Inflammatory macrophage (primary cell): ENCODE measurements at places on chromosomes 2 and 18.

DNA sequence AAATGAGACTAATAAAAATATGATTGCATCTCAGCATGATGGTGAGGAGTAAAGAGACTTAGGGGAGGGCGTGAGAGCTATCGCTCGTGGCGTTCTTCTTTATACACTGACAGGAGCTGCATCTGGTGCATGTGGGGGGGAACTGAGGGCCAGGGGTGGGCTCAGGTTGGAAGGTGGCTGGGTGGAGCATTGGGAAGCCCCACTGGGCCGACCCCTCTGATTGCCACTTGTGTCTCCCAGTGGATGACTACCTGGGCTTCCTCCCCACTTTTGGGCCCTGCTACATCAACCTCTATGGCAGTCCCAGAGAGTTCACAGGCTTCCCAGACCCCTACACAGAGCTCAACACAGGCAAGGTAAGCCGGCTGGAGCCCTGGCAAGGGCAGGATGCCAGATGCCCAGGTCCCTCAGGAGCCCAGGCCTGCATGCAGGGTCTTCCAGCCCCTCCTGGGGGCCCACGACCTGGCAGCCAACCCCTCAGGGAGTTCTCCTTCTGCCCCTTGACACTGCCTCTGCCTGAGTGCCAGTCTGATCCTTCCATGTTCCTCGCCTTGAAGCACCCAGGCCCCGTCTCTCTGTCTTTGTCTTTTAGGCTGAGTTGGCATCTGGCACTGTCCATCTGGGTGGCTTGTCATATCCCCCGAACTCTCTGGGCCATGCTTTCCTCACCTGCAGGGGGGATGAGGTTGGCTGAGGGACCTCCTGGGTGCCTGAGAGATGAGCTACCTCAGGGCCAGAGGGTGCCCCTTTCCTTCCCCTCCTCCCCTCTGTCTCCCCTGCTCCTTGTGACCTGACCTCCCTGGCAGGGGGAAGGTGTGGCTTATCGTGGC is 97.7 kb downstream of the DYSF start:
- no peak for DNase-seq

- no peak for DNase-seq
Observed at GRCh38 chr2:111041398-111042202, 79.1 kb upstream of the BCL2L11 start.

GRCh38 chr2:181430406-181431118 is 26.6 kb upstream of the ITGA4 start:
- DNase-seq: peak; percentile 54

DNA sequence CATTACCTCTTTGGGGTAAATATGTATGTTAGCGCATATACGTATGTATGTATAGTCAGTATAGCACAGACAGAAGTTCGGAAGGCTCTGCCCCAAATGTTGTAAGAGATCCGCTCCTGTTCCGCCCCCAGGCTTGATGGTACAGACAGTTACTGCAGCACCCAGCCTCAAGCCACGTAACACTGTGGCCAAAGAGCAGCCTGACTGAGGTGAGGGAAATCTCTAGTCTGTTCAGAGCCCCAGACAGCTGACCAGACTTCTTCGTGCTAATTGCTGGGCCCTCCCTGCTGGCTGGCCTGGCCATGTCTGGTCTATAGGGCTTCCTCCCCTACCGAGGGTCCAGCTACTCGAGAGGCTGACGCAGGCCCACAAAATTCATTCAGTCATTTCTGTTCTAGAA is 7.8 kb downstream of the CRACDL start:
- no peak for DNase-seq

- no peak for DNase-seq
Observed at GRCh38 chr2:233556881-233557736, 9.5 kb downstream of the USP40 start.

DNA sequence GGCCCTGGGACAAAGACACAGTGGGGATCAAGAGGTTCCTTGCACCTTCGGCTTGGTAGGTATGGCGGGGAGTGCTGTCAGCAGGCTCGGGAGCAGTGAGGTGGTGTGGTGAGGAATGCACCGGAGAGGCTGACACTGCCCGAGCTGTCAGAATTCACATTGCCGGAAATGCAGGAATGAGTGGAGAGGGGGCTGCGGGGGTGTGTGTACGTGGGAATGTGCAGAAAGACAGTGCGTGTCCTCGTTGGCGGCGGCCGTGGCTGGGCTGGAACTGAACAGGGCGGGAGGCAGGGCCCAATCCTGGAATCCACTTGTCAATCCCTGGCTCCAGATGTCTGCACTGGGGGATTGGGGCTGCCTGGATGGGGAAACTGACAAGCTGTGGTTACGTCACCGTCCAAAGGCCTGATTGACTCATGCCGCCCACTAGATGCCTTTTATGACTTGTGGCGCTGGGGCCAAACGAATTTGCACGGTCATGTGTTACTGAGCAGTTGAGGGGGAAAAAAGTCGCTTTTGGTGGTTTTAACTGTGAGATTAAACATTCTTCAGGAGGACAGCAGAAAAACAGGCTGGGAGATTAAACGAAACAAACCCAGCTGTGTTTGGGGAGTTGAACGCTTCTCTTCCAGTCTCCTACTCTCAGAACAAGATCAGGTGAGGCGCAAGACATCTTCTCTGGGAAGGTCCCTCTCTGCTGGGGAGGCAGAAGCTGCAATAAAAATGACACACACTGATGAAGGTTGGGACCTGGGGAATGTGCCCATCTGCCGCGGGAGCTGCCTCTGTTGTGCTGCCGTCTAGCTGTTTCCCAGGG is 189.4 kb upstream of the GLI2 start:
- peak; percentile 64 for DNase-seq

DNA sequence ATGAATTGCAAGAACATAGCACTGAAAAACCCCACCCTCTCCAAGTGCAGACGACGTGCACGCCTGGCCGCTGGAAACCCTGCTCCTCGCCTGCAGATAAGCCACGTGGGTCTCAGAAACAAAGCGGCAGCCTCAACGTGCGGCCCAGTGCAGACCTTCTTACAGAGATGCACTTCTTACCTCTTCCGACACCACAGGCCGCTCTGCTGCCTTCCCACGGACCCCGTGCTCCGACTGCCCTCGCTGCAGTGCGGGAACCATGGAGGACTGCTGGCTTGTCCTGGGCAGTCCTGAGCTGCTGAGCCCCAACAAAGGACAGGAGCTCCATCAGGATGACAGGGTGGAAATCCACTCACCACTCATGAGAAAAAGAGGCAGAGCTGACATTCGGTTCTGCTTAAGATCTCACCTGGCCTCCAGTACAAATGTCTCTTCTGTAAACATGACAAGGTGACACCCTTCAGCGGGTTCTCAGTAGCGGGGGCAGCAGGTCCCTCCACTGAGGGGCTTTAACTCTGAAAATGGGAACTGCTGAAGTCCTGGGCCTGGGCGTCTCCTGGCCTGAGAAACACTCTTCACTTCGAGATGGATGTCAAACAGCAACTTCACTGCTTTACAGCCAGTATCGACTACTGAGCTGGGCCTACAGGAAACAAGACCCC is 6.2 kb downstream of the COPS9 start:
- DNase-seq: no peak

DNA sequence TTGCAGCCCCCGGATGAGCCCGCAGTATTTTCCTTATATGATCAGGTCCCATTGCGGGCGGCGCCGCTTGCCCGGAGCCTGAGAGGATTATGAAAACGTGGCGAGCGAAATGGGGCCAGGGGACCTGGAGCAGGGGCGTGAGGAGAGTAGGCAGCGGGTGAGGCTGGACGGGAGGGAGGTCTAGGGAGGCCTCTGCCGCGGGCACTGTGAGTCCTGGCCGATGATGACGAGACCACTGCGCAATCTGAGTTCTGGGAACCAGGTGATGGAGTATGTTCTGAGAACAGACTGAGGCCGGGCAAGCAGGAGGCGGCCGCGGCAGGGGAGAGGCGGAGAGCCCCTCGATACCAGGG is 790 bp upstream of the ACAA2 start:
- DNase-seq: peak; percentile 63

DNA sequence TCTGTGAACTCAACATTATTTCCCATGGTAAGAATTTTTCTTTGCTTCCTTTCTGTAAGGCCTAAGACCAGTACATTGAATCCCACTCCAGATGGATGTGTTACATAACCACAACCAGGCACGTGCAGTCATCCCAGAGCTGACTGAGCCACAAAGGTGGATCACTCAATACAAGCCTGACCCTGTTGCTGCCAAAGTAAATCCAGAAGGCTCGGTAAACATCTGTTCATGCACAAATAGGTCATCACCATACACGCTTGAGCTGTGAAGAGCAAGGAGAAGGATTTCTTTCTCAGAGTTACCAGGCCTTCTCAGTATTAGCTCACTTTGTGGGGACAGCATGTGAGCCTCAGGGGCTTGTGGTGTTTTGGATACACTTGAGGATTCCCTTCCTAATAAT is 791.4 kb upstream of the FANCL start:
- DNase-seq: no peak

- DNase-seq: peak; percentile 71
Observed at GRCh38 chr2:39379643-39380524, 57.2 kb downstream of the MAP4K3 start.

GRCh38 chr18:75915941-75916623 is 488.6 kb upstream of the SMIM21 start:
- no peak for DNase-seq

DNA sequence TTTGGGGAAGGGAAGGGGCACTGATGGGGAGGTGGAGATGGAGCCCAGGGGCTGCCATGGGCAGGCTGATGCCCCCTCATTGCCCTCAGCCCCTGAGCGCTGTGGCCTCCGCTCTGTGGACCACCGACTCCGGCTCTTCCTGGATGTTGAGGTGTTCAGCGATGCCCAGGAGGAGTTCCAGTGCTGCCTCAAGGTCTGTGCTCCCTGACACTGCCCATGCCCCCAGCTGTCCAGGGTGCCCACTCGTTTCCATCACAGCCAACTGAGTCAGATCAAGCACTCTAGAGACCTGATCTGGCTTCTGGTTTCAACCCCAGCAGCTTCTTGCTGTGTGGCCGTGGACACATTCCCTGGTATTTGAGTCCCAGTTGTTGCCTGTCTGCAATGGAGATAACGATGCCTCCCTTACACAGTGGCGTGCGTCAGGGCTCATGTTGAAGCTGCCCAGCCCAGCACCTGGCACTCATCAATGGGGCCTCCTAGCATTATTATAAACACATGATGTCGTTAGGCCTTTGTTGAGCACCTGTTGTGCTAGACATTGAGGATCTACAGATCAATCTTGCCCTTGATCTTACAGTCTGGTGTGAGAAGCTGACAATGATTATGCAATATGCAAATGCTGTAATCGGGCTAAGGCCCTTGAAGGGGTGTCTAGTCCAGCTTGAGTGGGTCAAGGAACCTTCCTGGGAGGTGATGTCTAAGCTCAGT is 14.4 kb downstream of the STK11IP start:
- no peak for DNase-seq

GRCh38 chr2:188032306-188032705 is 259.4 kb upstream of the GULP1 start:
- no peak for DNase-seq

GRCh38 chr2:181308766-181309515 is 148.2 kb upstream of the ITGA4 start:
- peak; percentile 80 for DNase-seq

DNA sequence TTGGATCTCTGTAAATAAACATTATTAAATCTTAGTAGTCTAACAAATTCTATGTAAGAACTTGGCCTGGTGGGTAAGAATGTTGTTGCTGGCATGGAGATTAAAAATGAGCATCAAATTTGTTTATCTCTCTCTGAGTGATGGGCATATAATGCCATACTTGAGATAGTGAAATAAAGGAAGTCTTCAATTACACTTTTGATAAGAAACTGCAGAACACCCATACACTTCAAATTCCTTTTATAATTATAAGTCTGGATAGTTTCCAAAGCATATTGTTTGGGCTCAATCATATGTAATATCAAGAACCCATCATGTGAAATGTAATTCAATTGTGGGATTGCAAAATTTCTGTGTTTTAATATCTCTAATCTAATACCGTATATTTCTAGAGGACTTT is 47.4 kb upstream of the PARD3B start:
- no peak for DNase-seq

GRCh38 chr2:10327896-10328669 is 25.4 kb downstream of the HPCAL1 start:
- no peak for DNase-seq
